HFFc6 (cell line): ENCODE measurements at places on chromosomes 3 and 15.

DNA sequence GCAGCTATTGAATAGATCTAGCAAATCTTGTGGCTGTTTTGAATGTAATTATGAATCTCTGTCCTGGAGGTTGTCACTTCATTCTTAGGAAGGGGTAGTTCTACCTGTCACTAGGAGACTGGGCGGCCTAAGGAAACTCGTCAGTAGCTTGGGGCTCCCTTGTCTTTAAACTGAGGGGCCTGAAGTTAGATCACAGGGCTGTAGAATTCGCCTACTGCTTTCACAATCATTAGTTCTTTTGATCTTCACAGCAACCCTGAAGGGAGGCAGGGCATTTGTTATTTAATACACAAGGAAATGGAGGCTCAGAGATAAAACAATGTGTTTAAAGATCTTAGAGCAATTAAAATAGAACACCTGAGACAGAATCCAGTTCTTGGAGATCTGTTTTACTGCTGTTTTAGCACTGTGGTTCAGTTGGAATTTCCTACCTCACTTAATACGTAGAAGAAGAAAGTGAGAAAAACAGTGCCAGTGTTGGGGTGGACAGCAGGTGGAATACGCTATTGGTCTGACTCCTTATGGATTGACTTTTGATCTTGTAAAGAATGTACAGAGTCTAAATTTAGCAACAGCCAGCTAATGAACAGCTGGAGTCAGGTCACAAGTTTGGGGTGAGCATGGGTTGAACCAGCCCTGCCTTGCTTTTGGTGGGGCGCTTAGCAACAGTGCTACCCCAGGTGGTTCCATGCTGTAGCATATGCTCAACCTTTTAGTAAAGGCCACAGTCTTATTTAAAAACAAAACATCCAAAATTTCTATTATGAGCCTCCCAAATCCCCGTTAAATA is 71.4 kb upstream of the BHLHE40 start:
- no peaks in the 10 kb centered on the region for H3K36me3 ChIP-seq
- H3K4me1 ChIP-seq: peaks cover 21% of the 10 kb centered on the region
- no peak overlapping the region for H3K4me3 ChIP-seq
- DNase-seq: no peak

GRCh38 chr3:57757642-57758297 is 1.7 kb downstream of the SLMAP start:
- H3K4me3 ChIP-seq: peak overlapping the region; percentile 93
- peaks cover 37% of the 10 kb centered on the region for H3K4me1 ChIP-seq
- no peaks in the 10 kb centered on the region; the same call in 1 of the 2 replicates for H3K27me3 ChIP-seq
- H3K36me3 ChIP-seq: peaks cover 20% of the 10 kb centered on the region

DNA sequence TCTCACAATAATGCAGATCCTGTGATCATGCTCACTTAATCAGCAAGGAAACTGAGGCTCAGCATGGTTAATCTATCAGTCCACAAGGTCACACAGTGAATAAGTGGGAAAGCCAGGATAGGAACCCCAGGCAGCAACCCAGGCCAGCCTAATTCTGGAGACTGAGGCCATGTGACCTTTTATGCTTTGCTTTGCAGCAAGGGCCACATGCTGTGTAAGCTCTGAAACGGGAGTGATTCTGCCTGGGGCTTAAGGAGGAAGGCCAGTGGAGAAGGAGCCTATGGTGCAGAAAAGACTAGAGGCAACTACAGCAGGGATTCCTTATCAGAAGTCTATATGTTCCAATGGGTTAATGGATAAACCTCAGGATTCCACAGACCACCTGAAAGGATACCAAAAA is 157.6 kb upstream of the PPP2R3A start:
- no peak for DNase-seq
- H3K4me1 ChIP-seq: no peaks in the 10 kb centered on the region
- H3K27ac ChIP-seq: no peak overlapping the region
- no peaks in the 10 kb centered on the region for H3K36me3 ChIP-seq
- peaks cover 10% of the 10 kb centered on the region for H3K27me3 ChIP-seq

DNA sequence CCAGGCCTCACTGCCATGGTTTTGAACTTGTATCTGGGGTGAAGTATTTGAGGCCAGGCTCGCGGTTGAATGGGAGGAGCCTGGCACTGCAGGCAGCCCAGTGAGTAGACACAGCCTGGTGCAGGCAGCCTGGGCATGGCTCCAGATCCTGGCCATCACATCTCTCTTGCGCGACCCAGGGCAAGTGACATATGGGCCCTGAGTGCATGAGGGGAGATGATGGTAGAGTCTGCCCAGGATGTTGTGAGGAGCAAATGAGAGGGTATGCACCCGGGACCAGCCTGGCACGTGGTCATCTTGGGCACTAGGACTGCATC is 103.5 kb downstream of the TBC1D2B start:
- peaks cover 2% of the 10 kb centered on the region; the same call in 1 of the 2 replicates for H3K27me3 ChIP-seq
- no peak overlapping the region for H3K4me3 ChIP-seq
- 0 out of 2 replicates have a peak, but pooled peaks cover 4% of the 10 kb centered on the region for H3K4me1 ChIP-seq
- no peak overlapping the region for H3K27ac ChIP-seq
- no peak for DNase-seq
- no peaks in the 10 kb centered on the region for H3K36me3 ChIP-seq

- H3K4me3 ChIP-seq: no peak overlapping the region
- H3K27me3 ChIP-seq: peaks cover 26% of the 10 kb centered on the region
Measured at GRCh38 chr15:42152921-42153698, 3.3 kb downstream of the PLA2G4F start.
